ENCODE measurements at places on chromosomes 6 and 20.

- DNase-seq = no peak
Observed at GRCh38 chr6:113723182-113723581, 134.0 kb upstream of the MARCKS start.

DNA sequence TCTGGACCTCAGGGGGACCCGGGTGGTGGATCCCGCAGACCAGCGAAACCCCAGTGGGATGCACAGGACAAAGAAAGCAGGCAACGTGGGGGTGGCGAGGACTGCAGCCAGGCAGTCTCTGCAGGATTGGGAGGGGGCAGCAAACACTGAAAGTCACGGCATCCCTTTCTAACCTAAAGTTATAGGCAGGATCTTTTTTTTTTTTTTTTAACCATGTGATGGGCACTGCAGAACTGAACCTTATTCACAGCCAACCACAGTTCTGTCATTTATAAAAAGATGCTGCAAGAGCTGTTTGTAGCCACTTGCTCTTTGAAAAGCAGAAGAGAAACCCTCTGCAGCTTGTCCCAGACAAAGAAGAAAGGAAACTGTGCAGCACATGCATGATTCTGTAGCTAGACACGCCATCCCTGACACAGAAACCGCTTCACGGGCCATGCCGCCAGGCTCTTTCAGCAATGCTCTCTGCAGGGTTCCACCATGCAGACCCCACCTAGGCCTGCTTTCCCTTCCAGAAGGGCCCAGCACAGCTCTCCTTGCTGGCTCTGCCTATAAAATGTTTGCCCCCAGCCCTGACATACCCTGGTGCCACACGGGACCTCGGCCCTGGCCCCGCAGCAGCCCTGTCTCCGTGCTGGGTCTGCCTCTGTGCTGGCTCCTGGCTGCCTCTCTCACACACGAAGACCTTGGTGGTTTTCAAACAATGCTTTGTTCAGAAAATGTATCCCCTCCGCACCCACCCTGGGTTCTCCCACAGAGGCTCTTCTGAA, 70.8 kb downstream of the PYGB start:
- DNase-seq = no peak

DNA sequence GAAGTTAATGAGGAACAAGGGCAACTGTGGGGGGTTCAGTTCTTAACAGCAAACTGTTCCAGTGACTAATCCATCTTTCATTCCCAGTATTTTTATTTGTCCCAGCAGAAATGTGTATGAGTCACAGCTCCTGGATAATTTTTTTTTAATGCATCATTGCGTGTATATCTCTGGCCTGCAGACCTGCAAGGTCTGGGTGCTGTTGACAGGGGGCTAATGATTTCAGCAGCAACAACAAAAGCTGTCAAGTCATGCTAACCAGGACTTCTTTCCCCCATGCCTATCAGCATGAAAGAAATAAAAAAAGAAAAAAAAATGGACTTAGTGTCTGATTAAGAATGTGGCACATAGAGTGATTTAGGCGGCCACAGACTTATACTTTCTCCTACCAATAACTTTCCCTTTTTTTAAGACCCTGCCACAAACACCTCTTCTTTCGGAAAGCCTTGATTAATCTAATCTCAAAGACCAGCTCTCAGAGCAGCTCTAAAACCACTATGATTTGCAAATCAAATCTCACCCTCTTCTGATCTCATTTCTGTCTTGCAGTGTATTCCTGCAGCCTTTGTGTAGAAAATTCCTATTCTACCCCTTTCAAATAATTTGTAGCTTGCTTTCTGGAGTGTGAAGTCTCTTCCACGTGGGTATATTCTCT, 14.2 kb upstream of the PREX1 start:
- no peak for DNase-seq

DNA sequence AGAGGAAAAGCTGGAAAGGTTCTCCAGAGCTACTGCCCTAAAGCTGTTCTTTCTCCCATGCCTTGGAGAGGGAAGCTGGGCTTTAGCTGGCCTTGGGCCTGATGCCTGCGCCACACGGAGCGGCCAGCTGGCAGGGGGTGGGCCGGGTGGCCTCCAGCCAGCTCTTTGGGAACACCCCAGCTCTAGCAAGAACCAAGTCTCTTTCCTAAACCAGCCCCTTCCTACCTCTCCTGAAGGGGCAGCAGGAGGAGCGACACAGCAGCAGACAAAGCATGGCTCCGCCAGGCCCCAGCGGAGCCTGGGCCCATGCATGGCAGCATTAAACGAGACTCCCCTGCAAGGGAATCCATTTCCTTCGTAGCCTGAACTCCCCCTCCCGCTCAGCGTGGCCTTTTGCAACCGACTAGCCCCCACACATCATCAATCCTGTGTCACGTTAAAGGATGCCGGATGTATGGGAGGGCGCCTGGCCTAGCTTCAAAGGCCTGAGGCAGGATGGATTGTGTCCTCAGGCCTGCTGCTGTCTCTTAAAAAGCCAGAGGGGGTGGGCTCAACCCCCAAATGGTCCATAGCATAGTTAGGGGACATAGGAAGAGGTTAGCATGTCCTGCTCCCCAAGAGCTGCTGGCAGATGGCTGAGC, 14.0 kb downstream of the MRPS18A start:
- DNase-seq = no peak

Data from stimulated activated CD8-positive, alpha-beta memory T cell treated with anti-CD3 and anti-CD28 coated beads, Interleukin-4, amount 100 ng/mL, for 1 hour (primary cell).